ENCODE measurements at places on chromosomes 3 and 15. TPM values are rescaled to one million over a fixed set of nuclear protein-coding genes. Genes with fewer than 3 reads are reported as not detected.

CD80 gene
- not detected for total RNA-seq

ZIC1 gene
- total RNA-seq, result not detected

TMEM212 gene
- total RNA-seq, result not detected

GADL1 gene
- total RNA-seq, result not detected

PLOD2 gene
- total RNA-seq, result 416 TPM

JMJD7 gene
- 1.3 TPM for total RNA-seq

ZNF860 gene
- total RNA-seq, result 0.32 TPM

ADAMTS17 gene
- 0.90 TPM for total RNA-seq

CLDN18 gene
- not detected for total RNA-seq

RETNLB gene
- not detected for total RNA-seq

CCR9 gene
- total RNA-seq, result not detected

GHSR gene
- total RNA-seq, result not detected

OXNAD1 gene
- 6.5 TPM for total RNA-seq

SLC24A5 gene
- total RNA-seq, result not detected

CYP1A1 gene
- 2.1 TPM for total RNA-seq

DCLK3 gene
- total RNA-seq, result not detected

ZBBX gene
- total RNA-seq, result not detected

All from cardiac atrium fibroblast (primary cell).